Fibroblast of skin of left quadriceps (primary cell): ENCODE measurements at places on chromosomes 3 and 15.

- DNase-seq, result no peak
Observed at GRCh38 chr3:37162501-37163245, 11.7 kb downstream of the LRRFIP2 start.

GRCh38 chr3:44995142-44995770, 19.2 kb downstream of the EXOSC7 start:
- DNase-seq, result peak; percentile 66

GRCh38 chr15:37053166-37053565, 47.2 kb downstream of the MEIS2 start:
- no peak for DNase-seq

GRCh38 chr3:8113626-8114025, 388.0 kb upstream of the LMCD1 start:
- no peak for DNase-seq

DNA sequence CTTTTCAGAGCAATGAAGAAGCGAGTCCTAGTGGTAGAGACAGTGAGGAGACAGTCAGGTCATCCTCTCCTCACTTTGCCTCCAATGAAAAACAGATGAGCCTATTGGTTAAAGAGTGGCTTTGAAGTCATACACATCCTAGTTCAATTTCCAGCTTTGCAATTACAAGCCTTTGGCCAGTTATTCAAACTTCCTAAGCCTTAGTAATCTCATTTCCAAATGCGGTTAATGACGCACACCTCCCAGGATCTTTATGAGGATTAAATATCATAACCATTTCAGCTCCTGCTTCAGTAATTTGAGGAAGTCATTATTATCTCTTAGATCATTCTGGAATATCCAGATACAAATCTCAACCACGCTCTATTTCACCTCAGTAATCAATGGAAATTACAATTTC, 10.0 kb upstream of the ST6GAL1 start:
- no peak for DNase-seq

- DNase-seq, result no peak
Observed at GRCh38 chr3:69485489-69485888, 99.6 kb upstream of the FRMD4B start.

GRCh38 chr15:66503780-66504562, 684 bp downstream of the RPL4 start:
- no peak for DNase-seq

- peak; percentile 43 for DNase-seq
Observed at GRCh38 chr15:27956285-27956684, 142.8 kb downstream of the OCA2 start.

DNA sequence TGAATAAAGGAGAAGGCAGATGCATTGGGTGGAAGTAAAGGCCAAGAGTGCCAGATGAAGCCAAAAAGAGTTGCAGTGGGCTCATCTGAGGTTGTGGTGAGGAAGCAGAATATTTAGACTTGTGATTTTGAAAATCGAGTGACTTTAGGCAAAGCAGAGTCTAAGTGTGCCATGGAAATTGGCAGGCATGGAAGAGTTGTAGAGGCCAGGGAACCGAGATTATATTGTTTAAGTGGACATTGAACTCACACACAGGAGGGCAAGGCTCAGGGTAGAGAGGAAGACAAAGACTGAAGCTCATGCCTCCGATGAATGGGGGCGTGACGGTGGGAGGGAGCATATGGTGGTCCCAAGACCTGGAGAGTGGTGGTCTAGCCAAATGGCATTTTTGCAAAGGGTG, 347.5 kb downstream of the EPHB1 start:
- DNase-seq, result no peak

- DNase-seq, result no peak
Observed at GRCh38 chr3:16136055-16136454, 38.4 kb upstream of the GALNT15 start.

DNA sequence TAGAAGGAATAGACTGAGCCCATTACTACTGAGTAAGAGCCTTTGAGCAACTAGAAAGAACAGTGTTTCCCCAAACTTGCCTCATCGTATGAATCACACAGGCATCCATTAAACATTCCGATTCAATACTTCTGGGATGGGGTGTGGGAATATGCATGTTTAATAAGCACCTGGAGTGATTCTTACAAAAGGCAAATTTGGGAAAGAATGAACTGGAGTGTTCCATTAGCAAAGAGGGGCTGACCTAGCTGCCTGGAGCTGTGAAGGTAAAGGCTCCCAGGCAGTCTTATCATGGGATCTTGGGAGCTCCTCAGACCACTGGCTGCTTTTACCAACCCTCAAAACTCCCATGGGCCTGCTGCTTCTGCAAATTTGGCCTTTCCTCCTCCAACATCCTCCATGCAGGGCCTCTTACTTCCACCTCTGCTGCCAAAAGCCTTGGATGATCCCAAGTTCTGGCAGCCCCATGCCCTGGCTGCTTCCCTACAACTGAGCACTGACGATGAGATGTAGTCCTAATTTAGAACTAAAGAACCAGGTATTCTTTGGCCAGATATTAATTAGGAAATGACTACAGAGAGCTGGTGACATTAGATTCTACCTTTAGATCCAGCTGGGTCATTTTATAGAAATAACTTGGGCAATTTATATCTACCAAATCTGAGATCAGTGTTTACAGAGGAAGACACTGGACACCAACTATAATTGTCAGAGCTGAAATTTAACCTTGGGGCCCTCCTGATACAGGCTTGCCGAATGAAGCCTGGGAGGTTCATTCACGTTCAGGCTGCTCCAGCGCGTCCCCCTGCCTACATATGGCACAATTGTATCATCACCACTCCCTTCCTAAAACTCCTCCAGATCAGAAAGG, 11.2 kb upstream of the HOMER2 start:
- DNase-seq, result no peak

GRCh38 chr3:195080125-195080524, 190.8 kb downstream of the XXYLT1 start:
- DNase-seq, result no peak

DNA sequence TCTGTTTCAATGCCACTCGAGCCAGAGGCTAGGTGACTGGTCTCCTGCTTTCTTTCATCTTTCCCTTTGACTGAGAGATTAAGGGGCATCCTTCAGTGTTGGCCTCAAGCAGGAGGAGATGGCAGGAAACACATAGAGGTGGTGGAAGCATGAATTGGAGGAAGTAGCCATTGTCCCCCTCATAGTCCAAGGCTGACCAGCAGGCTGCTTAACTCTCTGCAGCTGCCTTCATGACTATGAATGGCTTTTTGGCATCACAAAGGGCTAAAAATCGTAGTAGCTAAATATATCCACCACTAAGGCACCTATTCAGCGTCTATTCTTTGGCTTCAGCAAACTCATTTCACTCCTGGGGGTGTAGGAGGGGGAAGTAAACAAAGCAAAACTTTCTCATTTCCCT, 7.0 kb upstream of the FRMD4B start:
- DNase-seq, result no peak

DNA sequence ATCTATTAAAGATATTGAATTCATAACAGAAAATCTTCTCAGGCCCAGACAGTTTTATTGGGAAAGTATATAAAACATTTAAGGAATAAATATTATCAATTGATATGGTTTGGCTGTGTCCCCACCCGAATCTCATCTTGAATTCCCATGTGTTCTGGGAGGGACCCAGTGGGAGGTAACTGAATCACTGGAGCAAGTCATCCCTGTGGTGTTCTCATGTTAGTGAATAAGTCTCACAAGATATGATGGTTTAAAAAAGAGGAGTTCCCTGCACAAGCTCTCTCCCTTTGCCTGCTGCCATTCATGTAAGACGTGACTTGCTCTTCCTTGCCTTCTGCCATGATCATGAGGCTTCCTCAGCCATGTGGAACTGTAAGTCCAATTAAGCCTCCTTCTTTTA, 160.5 kb downstream of the ANO10 start:
- no peak for DNase-seq

DNA sequence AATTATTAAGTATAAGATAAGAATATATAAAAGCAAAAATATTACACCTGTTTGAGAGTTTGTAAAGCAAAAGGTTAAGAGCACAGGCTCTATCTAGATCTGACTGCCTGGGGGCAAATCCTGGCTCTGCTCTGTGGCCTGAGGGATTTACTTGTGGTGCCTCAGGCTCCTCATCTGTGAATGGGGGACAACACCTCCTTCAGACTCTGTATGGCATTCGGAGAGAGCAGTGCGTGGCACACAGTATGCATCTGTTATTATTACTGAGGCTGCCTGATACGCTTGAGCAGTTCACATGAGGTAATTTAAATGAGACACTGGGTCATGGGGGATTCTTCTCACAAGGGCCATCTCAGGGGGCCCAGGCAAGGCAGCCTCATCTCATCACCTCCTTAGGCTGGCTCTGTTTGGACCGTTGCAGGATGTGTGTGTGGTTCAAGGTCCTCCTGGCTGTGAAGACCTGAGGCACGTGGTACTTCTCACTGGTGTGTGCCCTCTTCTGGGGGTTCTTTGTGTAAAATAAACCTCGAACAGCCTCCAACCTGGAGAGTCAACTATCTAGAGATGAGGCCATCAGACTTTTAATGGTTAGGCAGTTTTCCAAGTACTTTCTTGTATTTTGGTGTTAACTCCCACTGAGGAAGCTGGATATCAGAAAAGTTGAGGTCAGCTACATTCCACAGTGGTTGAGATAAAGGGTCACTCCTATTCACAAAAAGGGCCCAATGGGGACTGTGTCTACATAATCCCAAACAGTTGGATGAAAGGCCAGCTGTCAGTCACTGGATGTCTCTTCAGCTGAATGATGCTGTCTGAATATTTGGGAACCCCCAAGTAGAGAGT, 9.0 kb downstream of the GNB5 start:
- DNase-seq, result no peak

- DNase-seq, result peak; percentile 73
Observed at GRCh38 chr3:148707601-148708380, 10.1 kb downstream of the AGTR1 start.

GRCh38 chr3:32226875-32227500, 11.5 kb upstream of the CMTM8 start:
- DNase-seq, result peak; percentile 38

DNA sequence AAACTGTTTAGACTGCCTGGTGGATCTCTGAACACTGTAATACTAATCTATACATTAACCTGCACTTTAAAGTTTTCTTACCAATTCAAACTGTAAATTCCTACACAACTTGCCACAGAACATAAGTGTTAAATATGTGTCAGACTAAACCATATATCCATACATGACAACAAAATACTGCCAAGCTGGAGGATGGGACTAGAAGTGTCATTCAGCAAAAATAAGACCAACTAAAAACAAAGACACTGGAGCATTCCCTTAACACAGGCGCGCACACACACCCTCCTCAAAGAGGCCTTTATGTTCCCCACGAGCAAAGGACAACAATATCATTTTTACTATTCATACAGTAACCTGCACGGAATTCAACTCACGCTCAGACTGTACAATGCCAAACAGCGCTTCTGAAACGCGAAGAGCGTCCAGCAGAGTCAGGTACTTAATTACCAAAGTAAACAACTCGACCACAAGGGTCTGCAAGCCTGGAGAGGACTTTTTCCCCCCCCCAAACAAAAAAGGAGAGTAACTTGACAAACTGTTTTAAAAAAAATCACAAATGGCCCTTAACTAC, 1.1 kb downstream of the DCUN1D1 start:
- no peak for DNase-seq

DNA sequence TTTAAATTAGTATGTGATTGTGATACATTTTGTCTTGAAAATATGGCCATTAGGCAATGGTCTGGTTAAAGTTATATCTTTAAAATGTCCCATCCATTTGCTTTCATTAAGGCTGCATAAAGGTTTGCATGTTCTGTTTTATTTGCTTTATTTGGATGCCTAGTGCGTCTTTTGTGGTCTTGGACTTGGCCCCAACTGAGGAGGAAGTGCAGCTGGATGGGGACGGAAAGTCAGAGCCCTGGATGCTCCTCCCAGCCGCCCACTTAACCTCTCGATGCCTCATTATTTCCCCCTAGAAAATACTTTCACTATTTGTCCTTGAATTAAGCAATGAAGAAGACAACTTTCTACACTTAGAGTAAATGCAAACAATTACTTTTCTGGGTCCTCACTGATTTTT, 898.2 kb downstream of the MCTP2 start:
- no peak for DNase-seq

GRCh38 chr3:126488185-126488584, 12.5 kb upstream of the ZXDC start:
- no peak for DNase-seq

DNA sequence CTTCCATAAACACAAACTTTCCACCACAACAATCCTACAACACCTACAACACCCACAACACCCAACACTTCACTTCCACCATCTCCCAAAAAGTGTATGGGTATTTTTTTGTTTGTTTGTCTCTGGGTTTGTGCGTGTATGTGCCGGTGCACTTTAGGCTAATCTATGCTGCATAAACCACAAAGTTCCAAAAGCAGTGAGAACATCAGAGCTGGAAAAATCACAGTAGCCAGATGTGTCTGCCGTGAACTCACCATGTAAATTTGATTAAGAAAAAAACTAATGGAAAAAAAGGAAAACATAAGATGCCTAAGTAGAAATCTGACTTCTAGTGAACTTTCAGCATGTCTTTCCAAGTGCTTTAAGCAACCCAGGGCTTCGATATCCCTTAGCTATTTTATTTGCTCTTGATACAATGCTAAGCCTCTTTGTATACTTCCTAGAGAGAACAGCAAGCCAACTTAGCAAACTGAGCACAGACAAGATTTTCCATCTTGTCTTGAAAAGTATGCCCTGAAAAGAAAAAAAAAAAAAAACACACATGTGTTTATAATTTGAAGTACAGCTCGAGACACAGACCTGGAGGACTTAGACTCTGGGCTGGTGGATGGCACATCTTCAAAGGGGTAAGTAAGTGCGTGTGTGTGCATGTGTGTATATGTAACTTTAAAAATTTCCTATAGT, 91.4 kb downstream of the WWTR1 start:
- no peak for DNase-seq

DNA sequence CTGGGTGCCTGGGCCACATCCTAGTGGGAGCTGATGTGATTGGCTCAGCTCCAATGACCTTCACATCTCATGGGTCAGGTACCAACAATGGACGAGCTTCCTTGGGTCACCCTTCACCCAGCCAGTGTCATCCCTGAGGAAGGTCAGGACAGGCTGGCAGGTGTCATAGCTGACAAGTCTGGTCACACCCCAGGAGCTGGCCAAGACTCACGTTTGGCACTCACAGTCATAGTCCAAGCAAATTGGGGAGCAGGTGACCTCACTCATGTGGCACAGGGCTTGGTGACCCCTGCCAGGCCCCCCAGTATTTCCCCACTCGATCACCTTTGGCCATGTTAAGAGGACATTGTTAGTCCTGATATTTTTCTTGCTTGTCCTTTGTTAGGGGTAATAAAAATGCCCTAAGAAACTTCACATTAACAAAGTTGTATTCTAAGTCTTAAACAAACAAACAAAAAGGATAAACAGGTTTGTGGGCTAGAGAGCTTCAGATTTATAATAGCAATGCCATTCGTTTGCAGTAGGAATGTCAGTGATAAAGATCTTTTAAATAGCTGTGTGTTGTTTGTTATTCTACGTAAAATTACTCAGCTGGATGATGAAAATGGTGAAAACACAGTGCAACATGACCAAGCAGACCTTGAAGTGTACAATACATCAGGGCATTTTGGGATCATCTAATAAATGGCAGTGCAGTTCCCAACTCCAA, 79.5 kb upstream of the POMGNT2 start:
- no peak for DNase-seq
